ENCODE measurements at places on chromosomes 3 and 15.

GRCh38 chr3:16770792-16771191 is 114.0 kb upstream of the PLCL2 start:
- DNase-seq: no peak

GRCh38 chr3:78741066-78741645 is 1026.6 kb downstream of the ROBO1 start:
- DNase-seq: no peak

- DNase-seq: peak; percentile 68
Measured at GRCh38 chr15:77031376-77032050, 36.6 kb downstream of the PSTPIP1 start.

GRCh38 chr15:68275165-68275746 is 2.3 kb upstream of the FEM1B start:
- DNase-seq: no peak

- DNase-seq: no peak
Measured at GRCh38 chr3:99871231-99872045, 53.8 kb downstream of the CMSS1 start.

GRCh38 chr3:100533176-100533575 is 40.8 kb downstream of the TMEM45A start:
- no peak for DNase-seq

GRCh38 chr3:99021466-99021865 is 120.0 kb upstream of the DCBLD2 start:
- no peak for DNase-seq

DNA sequence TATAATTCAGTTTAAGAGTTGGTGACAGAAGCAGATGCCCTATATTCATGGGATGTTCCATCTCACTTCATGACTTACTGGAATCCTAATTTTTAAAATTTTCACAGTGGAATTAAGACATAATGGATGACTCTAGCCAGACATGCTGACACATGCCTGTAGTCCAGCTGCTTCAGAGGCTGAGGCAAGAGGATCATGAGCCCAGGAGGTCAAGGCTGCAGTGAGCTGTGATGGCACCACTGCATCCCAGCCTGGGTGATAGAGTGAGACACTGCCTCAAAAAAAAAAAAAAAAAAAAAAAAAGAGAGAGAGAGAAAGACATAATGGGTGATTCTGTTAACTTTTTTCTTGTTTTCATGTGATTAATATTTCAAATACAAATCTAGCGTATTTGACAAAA is 123.6 kb downstream of the KLHL25 start:
- DNase-seq: no peak

DNA sequence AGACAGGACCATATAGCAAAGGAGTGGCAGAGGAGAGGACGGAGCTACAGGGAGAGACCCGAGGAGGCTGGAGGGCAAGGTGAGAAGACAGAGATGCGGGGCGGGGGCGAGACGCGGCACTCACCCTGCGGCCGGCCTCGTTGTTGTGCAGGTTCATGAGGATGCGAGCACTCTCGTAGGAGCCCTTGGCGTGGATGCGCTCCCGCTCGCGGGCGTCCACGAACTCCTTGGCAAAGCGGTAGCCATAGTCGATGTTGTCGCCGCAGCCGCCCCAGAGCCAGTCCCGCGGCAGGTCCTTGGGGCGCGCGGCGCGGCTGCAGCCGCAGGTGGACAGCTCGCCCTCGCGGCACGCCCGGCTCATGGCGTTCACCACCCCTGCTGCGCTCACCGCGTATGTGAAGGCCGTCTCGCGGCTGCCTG is 12.9 kb downstream of the WNT5A start:
- no peak for DNase-seq

Measured in upper lobe of right lung (tissue), 1 donor.